ENCODE measurements at places on chromosomes 5 and 9.

- DNase-seq, result no peak
- no peaks in the 10 kb centered on the region for H3K27me3 ChIP-seq
- no peak overlapping the region for H3K27ac ChIP-seq
- no peaks in the 10 kb centered on the region for H3K36me3 ChIP-seq
- no peaks in the 10 kb centered on the region for H3K4me1 ChIP-seq
Observed at GRCh38 chr5:162593881-162594280, 526.3 kb downstream of the GABRG2 start.

DNA sequence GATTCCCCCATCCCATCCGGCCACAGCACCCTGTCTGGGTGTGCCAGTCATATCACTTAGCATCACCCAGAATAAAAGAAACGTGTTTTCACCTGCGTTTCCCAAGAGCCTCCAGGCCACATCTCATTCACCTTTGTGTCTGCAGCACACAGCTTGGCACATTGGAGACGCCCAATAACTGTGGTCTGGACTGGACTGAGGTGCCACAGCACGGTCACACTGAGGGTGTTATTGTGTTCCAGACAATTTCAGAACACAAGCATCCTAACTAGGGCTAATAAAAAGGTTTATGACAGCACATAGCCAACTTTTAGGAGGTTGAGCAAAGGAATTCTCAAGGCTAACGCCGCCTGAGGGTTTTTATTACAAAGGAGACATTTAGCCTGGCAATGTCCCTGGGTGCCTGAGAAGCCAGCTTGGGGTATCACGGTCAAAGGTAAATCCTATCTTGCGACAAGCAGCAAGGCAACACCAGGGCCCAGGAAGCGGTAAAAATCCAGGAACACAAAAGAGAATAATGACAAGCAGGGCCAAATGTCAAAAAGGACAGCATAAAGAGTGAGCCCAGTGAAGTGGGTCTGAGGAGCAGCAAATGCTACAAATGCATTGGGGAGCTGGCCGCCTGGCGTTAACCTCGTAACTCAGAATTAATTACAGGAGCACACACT lies 3.4 kb downstream of the EPB41L4B start:
- no peaks in the 10 kb centered on the region for H3K36me3 ChIP-seq
- H3K4me3 ChIP-seq, result no peak overlapping the region
- DNase-seq, result no peak
- peaks cover 57% of the 10 kb centered on the region for H3K27me3 ChIP-seq
- H3K27ac ChIP-seq, result no peak overlapping the region
- peaks cover 13% of the 10 kb centered on the region for H3K4me1 ChIP-seq

DNA sequence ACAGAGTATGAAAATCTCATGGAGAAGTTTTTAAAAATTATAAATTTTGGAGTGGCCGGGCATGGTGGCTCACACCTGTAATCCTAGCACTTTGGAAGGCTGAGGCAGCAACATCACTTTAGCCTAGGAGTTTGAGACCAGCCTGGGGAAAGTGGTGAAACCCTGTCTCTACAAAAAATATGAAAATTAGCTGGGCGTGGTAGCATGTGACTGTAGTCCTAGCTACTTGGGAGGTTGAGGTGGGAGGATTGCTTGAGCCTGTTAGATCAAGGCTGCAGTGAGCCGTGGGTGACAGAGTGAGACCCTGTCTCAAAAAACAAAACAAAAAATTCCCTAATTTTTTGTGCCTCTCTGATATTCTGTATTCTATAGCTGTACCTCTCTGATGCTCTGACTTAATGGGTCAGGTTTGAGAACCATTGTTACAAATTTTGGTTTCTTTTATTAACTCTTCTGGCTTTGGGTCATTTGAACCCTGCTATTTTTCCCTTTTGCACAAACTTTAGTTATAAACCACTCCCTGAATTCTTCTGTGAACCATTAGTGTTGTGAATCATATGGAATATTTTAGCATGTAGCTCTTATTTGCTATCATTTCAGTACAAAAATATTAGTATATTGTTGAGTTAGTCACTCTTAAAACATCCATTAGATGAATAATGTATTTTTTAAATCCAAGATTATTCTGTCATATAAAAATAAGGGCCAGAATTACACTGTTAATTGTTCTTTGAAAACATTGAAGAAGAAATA lies 51.0 kb downstream of the FER start:
- H3K4me3 ChIP-seq, result no peak overlapping the region
- peaks cover 34% of the 10 kb centered on the region for H3K36me3 ChIP-seq
- no peak overlapping the region for H3K27ac ChIP-seq
- no peaks in the 10 kb centered on the region for H3K27me3 ChIP-seq

- H3K27me3 ChIP-seq, result peaks cover 4% of the 10 kb centered on the region
- H3K36me3 ChIP-seq, result no peaks in the 10 kb centered on the region
- H3K27ac ChIP-seq, result no peak overlapping the region
- H3K4me3 ChIP-seq, result no peak overlapping the region
- H3K4me1 ChIP-seq, result no peaks in the 10 kb centered on the region
- DNase-seq, result no peak
Observed at GRCh38 chr9:1431461-1431860, 381.3 kb downstream of the DMRT2 start.

DNA sequence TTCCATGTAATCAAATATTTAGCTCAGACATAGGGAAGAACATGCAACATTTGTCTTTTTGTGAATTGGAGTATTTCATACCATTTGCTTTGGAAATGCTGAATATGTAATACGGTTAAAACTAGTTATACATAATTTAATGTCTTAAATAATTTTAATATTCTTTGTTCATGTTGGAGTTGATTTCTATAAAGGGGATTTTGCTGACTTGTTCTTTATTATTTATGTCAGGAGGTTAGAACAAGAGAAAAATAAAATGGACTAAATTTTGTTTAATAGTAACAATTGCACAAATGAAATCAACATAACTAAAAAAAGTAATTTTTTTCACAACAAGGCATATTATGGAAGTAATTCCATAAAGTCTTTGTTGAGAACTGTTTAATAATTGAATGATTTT lies 170.0 kb upstream of the CDH18 start:
- H3K36me3 ChIP-seq, result no peaks in the 10 kb centered on the region
- no peaks in the 10 kb centered on the region for H3K27me3 ChIP-seq
- DNase-seq, result no peak
- H3K4me3 ChIP-seq, result no peak overlapping the region
- no peaks in the 10 kb centered on the region for H3K4me1 ChIP-seq
- H3K27ac ChIP-seq, result no peak overlapping the region

DNA sequence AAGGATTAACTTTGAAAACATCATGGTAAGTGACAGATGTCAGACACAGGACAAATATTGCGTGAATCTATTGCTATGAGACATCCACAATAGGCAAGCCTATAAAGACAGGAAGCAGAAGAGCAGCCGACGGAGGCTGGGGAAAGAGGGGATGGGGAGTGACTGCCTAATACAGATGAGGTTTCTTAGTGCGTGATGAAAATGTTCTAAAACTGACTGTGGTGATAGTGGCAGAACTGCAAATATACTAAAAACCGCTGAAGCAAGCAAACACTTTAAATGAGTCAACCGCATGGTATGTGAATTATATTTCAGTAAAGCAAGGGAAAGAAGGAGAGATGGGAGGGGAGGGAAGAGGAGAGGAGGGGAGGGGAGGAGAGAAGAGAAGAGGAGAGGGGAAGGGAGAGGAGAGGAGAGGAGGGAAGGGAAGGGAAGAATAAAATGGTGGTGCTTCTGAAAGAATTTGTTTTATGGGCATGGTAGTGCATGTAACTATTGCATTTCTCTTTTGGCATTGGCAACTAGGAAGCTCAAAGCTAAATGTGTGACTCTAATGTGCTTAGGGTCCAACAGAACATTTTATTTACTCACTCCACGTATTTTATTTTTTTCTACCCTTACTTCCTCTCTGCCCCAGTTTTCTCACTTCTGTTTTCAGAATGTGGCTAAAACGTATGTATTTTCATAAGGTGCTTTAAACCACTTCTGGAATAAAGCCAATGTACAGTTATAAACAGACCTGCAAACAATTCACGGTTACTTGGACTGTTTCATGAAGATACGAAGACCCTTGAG lies 21.3 kb downstream of the AKNA start:
- H3K27ac ChIP-seq, result peak overlapping the region; percentile 84
- H3K27me3 ChIP-seq, result no peaks in the 10 kb centered on the region
- peaks cover 82% of the 10 kb centered on the region for H3K4me1 ChIP-seq
- peaks cover 87% of the 10 kb centered on the region for H3K36me3 ChIP-seq
- peak overlapping the region; percentile 16 for H3K4me3 ChIP-seq
- peak; percentile 69 for DNase-seq

GRCh38 chr5:172802567-172803176 lies 31.4 kb upstream of the ERGIC1 start:
- DNase-seq, result no peak
- no peaks in the 10 kb centered on the region for H3K36me3 ChIP-seq
- H3K27me3 ChIP-seq, result no peaks in the 10 kb centered on the region

DNA sequence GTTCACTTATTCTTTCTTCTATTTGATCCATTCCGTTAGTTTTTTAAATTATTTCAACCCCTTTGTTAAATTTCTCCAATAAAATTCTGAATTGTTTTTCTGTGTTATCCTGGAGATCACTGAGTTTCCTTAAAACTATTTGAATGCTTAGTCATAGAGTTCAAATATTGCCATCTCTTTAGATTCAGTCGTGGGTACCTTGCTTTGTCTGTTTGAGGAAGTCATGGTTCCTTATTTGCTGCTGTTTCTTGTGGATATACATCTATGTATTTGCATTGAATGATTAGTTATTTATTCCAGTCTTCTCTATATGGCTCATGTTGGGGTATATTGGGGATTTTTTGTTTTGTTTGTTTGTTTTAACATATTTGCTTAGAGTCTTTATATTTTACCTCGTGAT lies 80.6 kb downstream of the HINT1 start:
- H3K4me3 ChIP-seq, result no peak overlapping the region
- peaks cover 1% of the 10 kb centered on the region for H3K36me3 ChIP-seq
- no peak overlapping the region for H3K27ac ChIP-seq

DNA sequence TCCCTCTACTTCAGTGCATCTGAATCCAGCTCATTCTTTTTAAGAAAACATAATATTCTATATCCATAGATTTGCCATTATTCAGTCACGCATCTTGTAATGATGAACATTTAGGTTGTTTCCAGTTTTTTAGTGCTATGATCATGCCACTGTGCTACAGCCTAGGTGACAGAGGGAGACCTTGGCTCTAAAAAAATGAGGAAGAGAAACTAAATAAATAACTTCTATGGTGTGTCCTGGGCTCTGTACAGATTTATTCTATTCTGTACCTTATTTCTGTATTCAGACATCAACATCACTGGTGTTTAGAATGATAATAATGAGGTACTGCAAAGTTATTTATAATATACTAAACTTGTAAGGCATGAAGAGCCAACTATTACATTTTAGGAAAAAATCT lies 45.9 kb downstream of the PDE8B start:
- DNase-seq, result no peak
- no peak overlapping the region for H3K4me3 ChIP-seq
- peaks cover 17% of the 10 kb centered on the region for H3K27me3 ChIP-seq
- peaks cover 3% of the 10 kb centered on the region for H3K4me1 ChIP-seq
- no peak overlapping the region for H3K27ac ChIP-seq

- H3K4me3 ChIP-seq, result no peak overlapping the region
- no peak overlapping the region for H3K27ac ChIP-seq
- DNase-seq, result no peak
- H3K36me3 ChIP-seq, result peaks cover 17% of the 10 kb centered on the region
- no peaks in the 10 kb centered on the region for H3K27me3 ChIP-seq
Observed at GRCh38 chr9:109020581-109021511, 7.5 kb upstream of the CTNNAL1 start.
